Erythroblast (primary cell): ENCODE measurements at places on chromosomes 3 and 15.

DNA sequence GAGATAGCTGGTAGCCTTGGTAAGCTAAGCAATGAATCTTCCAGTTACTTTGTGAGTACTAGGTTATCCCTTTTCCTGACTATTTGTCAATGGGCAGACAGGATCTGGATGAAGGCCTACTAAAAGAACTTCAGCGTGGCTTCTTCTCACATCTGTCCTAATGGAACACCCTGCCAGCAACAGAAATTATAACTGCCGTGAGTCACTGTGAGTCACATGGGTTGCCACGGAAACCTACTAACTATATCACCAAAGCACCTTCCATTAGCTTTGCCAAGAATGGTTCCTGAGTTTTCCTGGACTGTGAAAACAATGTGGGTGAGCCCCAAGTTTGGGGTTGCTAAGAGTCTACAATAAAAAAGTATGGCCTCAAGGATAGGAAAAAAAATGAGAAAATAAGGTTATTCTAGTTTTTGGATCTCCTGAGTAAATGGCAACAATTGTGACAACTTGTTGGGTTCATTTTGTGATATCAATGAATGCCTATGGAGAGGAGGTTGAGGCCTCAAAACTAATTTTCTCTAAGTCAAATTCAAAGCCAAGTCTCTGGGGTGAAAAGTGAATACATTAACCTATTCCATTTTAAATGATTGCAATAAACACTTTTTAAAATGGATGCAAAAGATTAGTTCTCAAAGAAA, 195.1 kb upstream of the ICE2 start:
- DNase-seq = peak; percentile 8

- DNase-seq = no peak
Measured at GRCh38 chr3:167716920-167717319, 17.8 kb downstream of the PDCD10 start.

GRCh38 chr3:13655061-13655913, 106.4 kb downstream of the FBLN2 start:
- DNase-seq = peak; percentile 29

GRCh38 chr15:49189631-49190030, 19.6 kb downstream of the GALK2 start:
- DNase-seq = peak; percentile 9

DNA sequence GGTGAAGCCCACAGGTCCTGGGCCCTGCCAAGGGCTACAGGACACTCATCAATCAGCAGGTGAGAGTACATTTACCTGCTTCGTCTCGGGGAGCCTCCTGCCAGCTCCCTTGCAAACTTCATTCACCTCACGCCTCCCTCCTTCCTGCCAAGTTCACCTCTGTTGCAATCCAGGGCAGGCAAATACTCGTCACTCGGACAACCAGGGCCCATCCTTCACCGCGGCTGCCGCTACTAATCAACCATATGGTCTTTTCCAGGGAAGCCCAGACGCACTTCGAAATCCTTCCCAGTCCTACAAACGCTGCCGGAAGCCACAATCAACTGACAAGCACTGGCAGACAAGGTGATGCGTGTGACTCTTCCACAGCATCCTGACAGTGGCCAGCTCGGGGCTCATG, 200.7 kb upstream of the NSMCE3 start:
- no peak for DNase-seq

GRCh38 chr15:59997070-59997701, 6.9 kb upstream of the FOXB1 start:
- DNase-seq = no peak

DNA sequence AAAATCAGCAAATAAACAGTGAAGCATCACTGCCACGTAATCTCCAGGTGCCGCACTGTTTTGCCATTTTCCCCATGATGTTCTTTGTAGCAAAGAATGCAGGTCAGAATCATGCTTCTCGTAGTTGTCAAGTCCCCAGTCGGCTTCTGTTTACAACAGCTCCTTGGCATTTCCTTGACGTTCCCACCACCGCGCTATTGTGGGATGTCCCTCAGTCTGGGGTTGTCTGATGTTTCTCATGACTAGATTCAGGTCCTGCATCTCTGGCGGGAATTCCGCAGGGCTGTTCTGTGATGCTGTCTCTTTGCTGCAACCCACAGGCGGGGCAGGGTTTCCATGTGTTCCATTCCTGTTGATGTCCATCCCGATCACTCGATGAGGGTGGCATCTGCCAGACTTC, 117.9 kb upstream of the SMAD3 start:
- no peak for DNase-seq

GRCh38 chr15:87345961-87346360, 910.6 kb downstream of the NTRK3 start:
- no peak for DNase-seq

GRCh38 chr15:90545095-90545494, 15.4 kb downstream of the CRTC3 start:
- DNase-seq = no peak

- DNase-seq = peak; percentile 18
Measured at GRCh38 chr3:62445275-62445674, 71.9 kb upstream of the FEZF2 start.
